NB4 (cell line): ENCODE measurements at places on chromosomes 5 and 9.

- no peak for DNase-seq
Observed at GRCh38 chr9:97396256-97396655, 15.6 kb upstream of the TDRD7 start.

DNA sequence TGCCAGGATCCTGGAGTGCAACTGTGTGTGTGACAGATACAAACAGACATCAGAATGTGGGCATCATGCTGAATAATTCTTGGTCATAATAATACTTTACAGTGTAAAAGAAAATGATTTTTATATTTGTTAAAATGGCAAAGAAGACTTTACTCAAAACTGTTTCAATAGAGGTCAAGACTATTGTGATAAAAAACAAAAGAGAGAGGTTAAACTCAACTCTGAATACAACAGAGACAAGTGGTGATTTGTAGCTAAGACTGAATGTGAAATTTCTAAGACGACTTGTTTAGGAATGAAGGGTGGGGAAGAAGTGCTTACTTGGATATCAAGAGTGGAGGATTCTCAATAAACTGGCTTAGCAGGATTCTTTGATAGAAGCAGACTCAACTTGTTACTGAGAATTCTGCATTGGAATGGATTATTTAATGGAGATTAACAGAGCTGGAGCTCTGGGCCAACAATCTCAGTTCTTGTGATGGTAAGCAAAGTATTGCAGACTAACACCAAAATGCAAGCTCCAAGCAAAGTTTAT lies 457.4 kb upstream of the CDH18 start:
- no peak for DNase-seq

- no peak for DNase-seq
Observed at GRCh38 chr5:164651546-164652275, 1146.3 kb downstream of the MAT2B start.

GRCh38 chr5:144177548-144177947 lies 6.9 kb downstream of the KCTD16 start:
- DNase-seq = no peak

- DNase-seq = no peak
Observed at GRCh38 chr9:87854580-87854955, 28.1 kb upstream of the SPATA31E1 start.

- DNase-seq = no peak
Observed at GRCh38 chr5:60674251-60675069, 25.5 kb downstream of the DEPDC1B start.

GRCh38 chr5:129909225-129909624 lies 5.0 kb downstream of the CHSY3 start:
- DNase-seq = no peak

DNA sequence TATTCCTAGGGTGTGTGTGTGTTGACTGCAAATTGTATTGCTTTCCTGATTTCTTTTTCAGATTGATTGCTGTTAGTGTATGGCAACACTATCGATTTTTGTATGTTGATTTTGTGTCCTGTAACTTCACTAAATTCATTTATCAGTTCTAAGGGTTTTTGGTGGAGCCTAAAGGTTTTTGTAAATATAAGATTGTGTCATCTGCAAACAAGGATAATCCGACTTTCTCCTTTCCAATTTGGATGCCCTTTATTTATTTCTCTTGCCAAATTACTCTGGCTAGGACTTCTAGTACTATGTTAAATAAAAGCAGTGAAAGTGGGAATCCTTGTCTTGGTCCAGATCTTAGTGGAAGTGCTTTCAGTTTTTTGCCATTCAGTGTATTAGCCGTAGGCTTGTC lies 340.9 kb upstream of the KLF4 start:
- no peak for DNase-seq
